ENCODE measurements at places on chromosomes 2 and 18.

DNA sequence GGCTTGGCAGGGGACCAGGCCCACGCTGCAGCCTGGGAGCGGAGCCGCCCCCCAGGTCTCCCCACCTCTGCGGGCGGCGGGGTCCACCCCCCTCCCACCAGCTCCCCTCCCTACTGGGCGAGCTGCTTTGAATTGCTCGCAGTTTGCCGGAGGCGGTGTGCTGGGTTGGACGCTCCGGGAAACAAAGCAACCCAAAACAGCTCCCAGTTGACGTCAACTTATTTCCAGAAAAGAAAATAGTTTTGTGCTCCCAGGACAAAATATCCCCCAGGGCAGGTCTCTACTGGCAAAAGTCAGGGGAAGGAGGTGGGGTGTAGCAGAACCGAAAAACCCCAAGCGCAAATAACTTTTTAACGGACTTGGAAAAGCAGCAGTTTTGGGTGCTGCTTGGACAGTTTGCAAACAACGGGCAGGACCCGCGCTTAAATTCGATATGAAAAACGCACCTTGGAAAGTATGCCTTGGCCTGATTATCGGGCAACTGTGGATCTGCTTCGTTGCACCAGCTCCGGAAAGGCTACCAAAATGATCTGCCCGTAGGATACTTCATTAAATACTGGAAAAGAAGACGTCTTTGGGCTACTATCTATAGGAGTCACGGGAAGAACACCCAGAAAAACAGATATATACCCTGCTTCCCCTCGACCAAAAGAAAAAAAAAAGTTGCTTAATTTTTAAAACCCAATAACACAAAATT, 2.8 kb upstream of the KCTD1 start:
- no peak for DNase-seq
- H3K27ac ChIP-seq = no peak overlapping the region
- no peak overlapping the region for H3K4me3 ChIP-seq

- no peak overlapping the region for H3K27ac ChIP-seq
- DNase-seq = peak; percentile 57
- no peaks in the 10 kb centered on the region for H3K4me1 ChIP-seq
Measured at GRCh38 chr18:50218432-50219197, 23.7 kb upstream of the MYO5B start.

DNA sequence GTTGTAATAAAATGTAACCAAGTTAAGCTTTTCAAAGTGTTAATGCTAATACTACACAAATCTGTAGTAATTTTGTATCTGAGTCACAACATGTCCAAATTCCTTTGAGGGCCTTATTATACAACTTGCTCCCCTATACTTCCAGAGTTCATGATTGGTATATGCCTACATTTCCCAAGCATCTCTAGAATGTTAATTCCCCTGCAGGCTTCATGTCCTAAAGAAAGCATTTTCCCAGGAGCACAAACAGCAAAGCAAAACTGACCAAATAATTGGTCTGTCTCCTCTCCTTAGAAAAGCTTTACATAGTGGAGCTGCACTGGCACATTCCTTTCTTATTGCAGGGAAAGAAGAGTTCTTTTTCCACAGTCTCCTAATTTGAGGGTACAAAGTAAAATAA, 3.7 kb downstream of the ALS2 start:
- no peak overlapping the region for H3K27ac ChIP-seq
- no peak for DNase-seq
- no peaks in the 10 kb centered on the region for H3K27me3 ChIP-seq
- no peak overlapping the region for H3K4me3 ChIP-seq

DNA sequence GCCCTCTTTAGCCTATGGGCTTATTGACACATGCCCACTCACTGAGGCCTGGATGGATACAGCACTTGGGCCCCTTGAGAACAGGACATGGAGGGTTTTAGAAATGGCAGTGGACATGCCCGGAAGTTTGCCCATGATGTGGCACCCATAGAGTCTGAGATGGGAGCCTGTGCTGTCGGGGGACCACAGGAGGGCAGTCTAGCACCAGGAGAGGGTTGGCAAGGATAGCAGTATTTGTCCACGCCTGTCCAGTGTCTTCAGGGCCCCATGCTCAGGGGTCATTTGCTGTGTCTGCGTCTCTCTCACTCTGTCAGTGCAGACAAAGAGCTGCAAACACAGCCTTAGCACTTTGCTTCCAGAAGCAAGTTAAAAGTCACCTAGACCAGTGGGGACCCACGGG, 48.7 kb downstream of the IL1RL2 start:
- H3K36me3 ChIP-seq = peaks cover 17% of the 10 kb centered on the region
- H3K4me3 ChIP-seq = no peak overlapping the region
- peak; percentile 54 for DNase-seq
- no peaks in the 10 kb centered on the region for H3K27me3 ChIP-seq

- no peak overlapping the region for H3K27ac ChIP-seq
- H3K36me3 ChIP-seq = no peaks in the 10 kb centered on the region
- no peak overlapping the region for H3K4me3 ChIP-seq
- no peak for DNase-seq
- no peaks in the 10 kb centered on the region for H3K4me1 ChIP-seq
Measured at GRCh38 chr2:193326296-193326695, 1131.6 kb upstream of the TMEFF2 start.

All from activated CD4-positive, alpha-beta T cell treated with anti-CD3 and anti-CD28 coated beads for 36 hours (primary cell).